Activated T-helper 2 cell treated with anti-CD3 and anti-CD28 coated beads, Interferon-gamma antibody, Interleukin-2, Interleukin-4, amounts not matched to agents 10 μg/mL and 5 μg/mL and 100 μg/mL, durations not matched to agents 14 hours and 24 hours and 36 hours (primary cell): ENCODE measurements at places on chromosomes 6 and 20. TPM values are rescaled to one million over a fixed set of nuclear protein-coding genes. Genes with fewer than 3 reads are reported as not detected.
A peak's percentile ranks its signal among the peaks of the same experiment; 100 is the strongest.

MCHR2 gene
- total RNA-seq: not detected in 2 replicates

DNA sequence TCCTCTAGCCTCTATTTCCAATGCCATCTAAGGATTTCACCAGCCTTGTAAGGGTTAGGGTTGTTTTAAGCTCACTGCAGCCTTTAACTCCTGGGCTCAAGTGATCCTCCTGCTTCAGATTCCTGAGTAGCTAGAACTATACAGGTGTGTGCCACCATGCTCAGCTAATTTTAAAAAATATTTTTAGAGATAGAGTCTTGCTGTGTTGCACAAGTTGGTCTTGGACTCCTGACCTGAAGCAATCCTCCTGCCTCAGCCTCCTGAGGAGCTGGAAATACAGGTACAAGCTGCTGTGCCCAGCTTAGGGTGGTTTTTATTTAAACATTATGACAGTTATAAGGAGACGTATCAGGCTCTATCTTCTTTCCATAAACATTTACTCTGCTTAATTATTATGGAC, 26.5 kb downstream of the ANKRD6 start:
- H3K27ac ChIP-seq: no peak overlapping the region
- H3K36me3 ChIP-seq: no peaks in the 10 kb centered on the region
- no peaks in the 10 kb centered on the region for H3K4me1 ChIP-seq
- peaks cover 6% of the 10 kb centered on the region for H3K27me3 ChIP-seq
- no peak overlapping the region for H3K4me3 ChIP-seq

- no peak for DNase-seq
- H3K27me3 ChIP-seq: no peaks in the 10 kb centered on the region
- H3K4me3 ChIP-seq: no peak overlapping the region
These were observed 53.5 kb upstream of the GCLC start for GRCh38 chr6:53598265-53598907.

- H3K36me3 ChIP-seq: no peaks in the 10 kb centered on the region
- DNase-seq: no peak
- H3K27ac ChIP-seq: no peak overlapping the region
- peaks cover 6% of the 10 kb centered on the region for H3K4me1 ChIP-seq
- H3K27me3 ChIP-seq: peaks cover 6% of the 10 kb centered on the region
- no peak overlapping the region for H3K4me3 ChIP-seq
These were observed 74.9 kb downstream of the KIF13A start for GRCh38 chr6:17912521-17912920.

REM1 gene
- total RNA-seq: not detected in 2 replicates

MUC22 gene
- not detected in 2 replicates for total RNA-seq

IL20RA gene
- total RNA-seq: not detected in 2 replicates

KHDRBS2 gene
- total RNA-seq: not detected in 2 replicates

DNA sequence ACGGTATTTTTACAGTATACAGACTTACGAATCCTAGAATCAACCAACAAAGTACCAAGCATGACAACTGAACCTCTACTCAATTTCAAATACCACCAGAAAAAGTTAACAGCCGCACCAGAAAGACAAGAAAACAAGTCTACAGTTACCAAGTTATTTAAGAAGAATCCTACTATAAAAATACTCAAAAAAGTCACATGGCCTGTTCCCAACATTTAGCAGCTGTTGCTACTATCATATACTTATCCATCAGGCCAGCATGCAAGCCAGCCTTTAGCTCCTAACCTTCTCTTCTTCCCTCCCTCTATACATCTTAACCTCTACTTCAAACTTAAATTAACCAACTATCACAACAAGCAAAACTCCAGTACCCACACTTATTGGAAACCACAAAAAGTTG, 1.9 kb downstream of the SYNCRIP start:
- no peaks in the 10 kb centered on the region for H3K27me3 ChIP-seq
- peak overlapping the region; percentile 97 for H3K4me3 ChIP-seq
- no peak for DNase-seq
- peak overlapping the region; percentile 66 for H3K27ac ChIP-seq

DNA sequence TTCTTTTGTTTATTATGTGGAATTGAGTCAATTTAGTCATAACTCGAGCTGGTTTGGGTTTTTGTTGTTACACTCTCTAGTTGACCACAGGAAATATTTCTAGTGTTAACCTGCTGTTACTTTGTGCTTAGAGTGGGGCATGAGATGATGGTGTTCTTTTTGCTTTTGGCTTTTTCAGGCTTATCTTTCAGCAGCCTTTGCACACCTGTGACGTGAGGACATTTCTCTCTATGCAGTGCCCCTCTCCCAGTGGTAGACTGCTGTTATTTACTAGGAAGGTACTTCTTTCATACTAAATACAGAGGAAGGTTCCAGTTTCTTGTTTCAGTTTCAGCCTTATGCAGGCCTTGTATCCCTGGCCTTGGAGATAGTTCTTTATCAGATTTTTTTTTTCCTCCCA, 766.8 kb upstream of the MAN1A1 start:
- H3K27ac ChIP-seq: no peak overlapping the region
- no peaks in the 10 kb centered on the region for H3K36me3 ChIP-seq
- no peaks in the 10 kb centered on the region for H3K27me3 ChIP-seq
- DNase-seq: no peak
- H3K4me3 ChIP-seq: no peak overlapping the region

DNA sequence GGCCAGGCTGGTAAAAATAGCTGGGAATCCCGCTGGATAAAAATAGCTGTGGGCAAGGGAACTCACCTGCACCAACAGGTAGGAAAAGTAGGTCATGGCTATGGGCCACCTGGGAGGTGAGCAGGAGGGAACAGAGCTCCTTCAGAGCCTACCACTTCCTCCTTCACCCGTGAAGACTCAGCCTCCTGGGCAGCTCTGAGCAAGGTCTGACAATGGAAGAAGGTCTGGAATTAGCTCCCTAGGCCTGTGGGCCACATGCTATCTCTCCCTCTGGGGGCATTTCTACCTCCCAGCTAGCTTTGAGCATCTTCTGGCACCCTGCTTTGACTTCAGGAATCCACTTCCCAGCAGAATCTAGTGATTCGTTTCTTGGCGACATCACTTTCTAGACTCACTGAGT, 153.9 kb downstream of the MRPL14 start:
- no peak overlapping the region for H3K27ac ChIP-seq
- no peaks in the 10 kb centered on the region for H3K36me3 ChIP-seq
- no peak for DNase-seq
- no peak overlapping the region for H3K4me3 ChIP-seq

- peak overlapping the region; percentile 74 for H3K27ac ChIP-seq
- H3K4me1 ChIP-seq: peaks cover 41% of the 10 kb centered on the region
- DNase-seq: no peak
- no peaks in the 10 kb centered on the region for H3K27me3 ChIP-seq
- peak overlapping the region; percentile 59 for H3K4me3 ChIP-seq
- H3K36me3 ChIP-seq: peaks cover 23% of the 10 kb centered on the region
These were observed 86.4 kb downstream of the FKBP5 start for GRCh38 chr6:35602133-35602946.

GRCh38 chr6:127119102-127120022, 891 bp downstream of the RSPO3 start:
- H3K4me1 ChIP-seq: peaks cover 15% of the 10 kb centered on the region
- no peaks in the 10 kb centered on the region for H3K36me3 ChIP-seq
- H3K27ac ChIP-seq: no peak overlapping the region
- H3K27me3 ChIP-seq: peaks cover 69% of the 10 kb centered on the region
- H3K4me3 ChIP-seq: peak overlapping the region; percentile 74
- peak; percentile 8 for DNase-seq

OR2B6 gene
- not detected in 2 replicates for total RNA-seq

DNA sequence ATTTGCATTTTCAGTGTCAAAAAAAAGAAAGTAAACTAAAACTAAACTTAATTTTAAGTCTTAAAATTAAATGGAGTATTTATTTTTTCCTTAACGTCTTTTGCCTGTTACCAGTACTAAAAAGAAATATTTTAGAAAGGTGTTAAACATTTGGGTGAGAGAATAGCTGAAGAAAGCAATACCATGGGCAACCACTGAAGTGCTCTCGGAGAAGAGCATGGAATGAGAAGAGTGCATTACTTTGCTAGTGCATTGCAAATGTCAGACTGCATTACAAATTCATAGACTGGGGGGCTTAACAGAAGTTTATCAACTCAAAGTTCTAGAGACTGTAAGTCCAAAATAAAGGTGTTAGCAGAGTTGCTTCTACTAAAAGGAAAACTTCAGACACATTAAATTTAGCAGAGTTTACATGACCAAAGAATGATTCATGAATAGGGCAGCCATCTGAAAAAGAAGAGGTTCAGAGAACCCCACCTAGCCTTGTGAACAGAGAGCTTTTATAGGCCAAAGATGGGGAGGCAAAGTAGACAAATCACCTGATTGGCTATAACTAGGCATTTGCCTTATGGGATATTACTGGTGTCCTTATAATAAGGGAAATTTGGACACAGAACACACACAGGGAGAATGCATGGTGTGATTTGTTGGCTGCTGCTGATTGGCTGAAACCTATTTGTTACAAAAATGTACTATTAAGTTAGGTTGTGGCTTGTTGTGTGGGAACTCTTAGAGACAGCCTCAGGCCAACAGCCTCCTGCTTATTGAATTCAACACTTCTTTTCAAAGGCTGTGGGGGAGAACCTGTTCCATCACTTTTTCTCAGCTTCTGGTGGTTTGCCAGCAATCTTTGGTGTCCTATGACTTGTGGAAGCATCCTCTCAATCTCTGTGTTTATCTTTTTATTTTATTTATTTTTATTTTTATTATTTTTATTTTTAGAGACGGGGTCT, 106.7 kb upstream of the RREB1 start:
- no peak for DNase-seq
- peaks cover 46% of the 10 kb centered on the region for H3K27me3 ChIP-seq
- H3K27ac ChIP-seq: no peak overlapping the region
- no peaks in the 10 kb centered on the region for H3K36me3 ChIP-seq
